ENCODE measurements at places on chromosomes 6 and 20.

- DNase-seq = no peak
These were observed 53.4 kb downstream of the AKAP12 start for GRCh38 chr6:151292974-151293687.

DNA sequence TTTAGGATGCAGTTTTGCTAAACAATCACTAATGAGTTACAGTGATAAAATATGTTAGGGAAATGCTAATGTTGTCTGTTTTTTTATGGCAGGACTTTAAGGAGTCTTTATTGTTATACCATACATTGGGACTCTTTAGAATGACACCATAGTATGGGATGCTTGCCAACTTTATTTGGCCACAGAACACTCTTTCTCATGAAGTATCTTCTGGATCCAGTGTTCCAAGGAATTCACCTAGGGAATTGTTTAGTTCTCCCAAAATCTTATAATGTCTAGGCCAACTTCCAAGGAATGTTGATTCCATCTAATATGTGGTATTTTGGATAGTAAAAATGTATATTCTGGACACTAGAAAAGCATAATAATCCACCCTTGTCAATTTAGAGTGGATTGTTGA is 3.3 kb downstream of the RIN2 start:
- DNase-seq = no peak

DNA sequence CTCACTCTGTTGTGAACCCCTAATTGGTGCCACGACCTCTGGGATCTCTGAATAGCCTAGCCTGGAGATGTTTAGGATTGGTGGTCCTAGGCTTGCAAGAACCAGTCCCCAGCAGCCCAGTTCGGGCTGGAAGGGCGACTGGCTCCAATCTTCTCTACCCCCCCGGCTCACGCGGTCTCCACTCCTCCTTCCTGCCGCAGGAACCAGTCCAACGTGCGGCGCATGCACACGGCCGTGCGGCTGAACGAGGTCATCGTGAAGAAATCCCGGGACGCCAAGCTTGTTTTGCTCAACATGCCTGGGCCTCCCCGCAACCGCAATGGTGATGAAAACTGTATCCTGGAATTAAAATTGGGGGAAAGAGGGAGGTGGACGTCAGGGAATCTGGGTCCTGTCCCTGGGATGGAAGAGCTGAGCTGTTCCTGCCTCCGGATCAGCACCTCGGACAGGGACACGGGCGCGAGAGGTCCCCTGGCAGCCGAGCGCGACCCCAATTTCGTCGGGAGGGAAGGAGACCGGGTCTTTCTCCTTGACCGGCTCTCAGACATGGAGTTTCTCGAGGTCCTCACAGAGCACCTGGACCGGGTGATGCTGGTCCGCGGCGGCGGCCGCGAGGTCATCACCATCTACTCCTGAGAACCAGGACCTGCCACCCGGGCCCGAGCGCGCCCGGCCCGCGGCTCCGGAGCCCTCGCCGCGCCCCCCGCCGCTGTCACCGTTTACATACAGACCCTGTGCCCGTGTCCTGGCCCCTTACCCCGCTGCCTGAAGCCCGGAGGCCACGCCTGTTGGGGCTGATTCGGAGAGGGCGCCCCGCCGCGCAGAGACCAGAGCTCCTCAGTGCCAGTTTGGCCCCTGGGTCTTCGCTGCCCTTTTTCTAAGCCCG is 28.2 kb downstream of the SLC12A5 start:
- no peak for DNase-seq

DNA sequence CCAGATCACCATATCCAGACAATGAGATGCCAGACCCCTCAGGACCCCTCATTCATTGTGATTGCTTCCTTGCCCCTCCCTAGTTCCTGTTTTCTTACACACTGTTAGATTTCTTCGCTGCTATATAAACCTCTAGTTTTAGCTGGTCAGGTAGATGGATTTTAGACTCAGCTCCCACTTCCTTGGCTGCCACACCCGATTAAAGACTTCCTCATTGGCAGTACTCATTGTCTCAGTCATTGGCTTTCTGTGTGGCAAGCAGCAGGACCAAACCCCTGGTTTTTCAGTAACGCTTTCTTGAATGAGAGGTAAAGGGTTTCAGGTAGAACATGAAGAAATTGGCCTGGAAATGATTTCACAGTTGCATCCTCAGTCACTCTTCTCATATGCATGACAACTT is 47.9 kb downstream of the QRSL1 start:
- DNase-seq = no peak
